ENCODE measurements at places on chromosomes 4 and X. TPM values are rescaled to one million over a fixed set of nuclear protein-coding genes. Genes with fewer than 3 reads are reported as not detected.
A peak's percentile ranks its signal among the peaks of the same experiment; 100 is the strongest.

Gene GRK4
- 0.86 TPM for polyA plus RNA-seq

Gene CFP
- polyA plus RNA-seq = 0.70 TPM

Gene HSFX2
- polyA plus RNA-seq = 0.30 TPM

Gene EDA
- not detected for polyA plus RNA-seq

Gene ATP2B3
- not detected for polyA plus RNA-seq

Gene CD40LG
- 0.32 TPM for polyA plus RNA-seq

Gene CABS1
- not detected for polyA plus RNA-seq

Gene TMPRSS11F
- polyA plus RNA-seq = not detected

Gene ATP8A1
- 20.7 TPM for polyA plus RNA-seq

Gene SRPX
- polyA plus RNA-seq = not detected

Gene BEX1
- 1.0 TPM for polyA plus RNA-seq

Gene GLRB
- polyA plus RNA-seq = not detected

Gene RBM47
- 1.3 TPM for polyA plus RNA-seq

Gene CT45A1
- not detected for polyA plus RNA-seq

DNA sequence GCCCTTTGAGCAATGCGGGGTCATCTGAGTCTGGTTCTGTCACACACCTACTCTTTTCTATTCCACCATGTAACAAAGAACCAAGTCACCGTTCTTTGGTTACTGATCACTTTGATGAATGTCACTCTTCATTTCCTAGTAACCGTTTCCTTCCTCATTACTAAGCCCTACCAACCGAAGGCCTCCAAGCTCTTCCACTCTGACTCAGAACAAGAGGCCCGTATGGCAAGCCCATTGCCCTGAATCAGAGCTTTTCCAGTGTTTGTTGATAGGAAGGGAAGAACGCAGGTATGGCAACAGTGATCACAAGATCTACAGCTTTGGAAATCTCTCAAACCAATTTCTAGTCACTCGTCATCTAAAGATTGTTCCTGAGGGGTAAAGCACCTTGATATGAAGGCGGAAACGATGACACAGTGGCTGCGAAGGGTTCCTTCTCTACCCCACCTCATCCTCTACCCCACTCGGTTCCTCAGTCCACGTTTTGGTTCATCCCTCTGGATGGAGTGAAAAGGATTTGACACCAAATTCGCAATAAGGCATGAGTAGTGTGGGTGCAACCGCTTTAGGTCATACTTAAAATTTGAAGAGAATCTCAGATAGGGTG lies 28.0 kb upstream of the CD40LG start:
- no peak overlapping the region for H3K27ac ChIP-seq
- no peaks in the 10 kb centered on the region for H3K4me1 ChIP-seq
- H3K27me3 ChIP-seq = no peaks in the 10 kb centered on the region

GRCh38 chr4:143512978-143513313 lies 556 bp upstream of the SMARCA5 start:
- H3K36me3 ChIP-seq = no peaks in the 10 kb centered on the region
- no peaks in the 10 kb centered on the region for H3K27me3 ChIP-seq
- H3K4me3 ChIP-seq = peak overlapping the region; percentile 99
- H3K4me1 ChIP-seq = peaks cover 22% of the 10 kb centered on the region
- H3K27ac ChIP-seq = peak overlapping the region; percentile 100

GRCh38 chr4:184824081-184824775 lies 1.5 kb downstream of the ACSL1 start:
- no peaks in the 10 kb centered on the region for H3K27me3 ChIP-seq
- H3K4me3 ChIP-seq = peak overlapping the region; percentile 96
- H3K4me1 ChIP-seq = peaks cover 56% of the 10 kb centered on the region
- no peak for DNase-seq

DNA sequence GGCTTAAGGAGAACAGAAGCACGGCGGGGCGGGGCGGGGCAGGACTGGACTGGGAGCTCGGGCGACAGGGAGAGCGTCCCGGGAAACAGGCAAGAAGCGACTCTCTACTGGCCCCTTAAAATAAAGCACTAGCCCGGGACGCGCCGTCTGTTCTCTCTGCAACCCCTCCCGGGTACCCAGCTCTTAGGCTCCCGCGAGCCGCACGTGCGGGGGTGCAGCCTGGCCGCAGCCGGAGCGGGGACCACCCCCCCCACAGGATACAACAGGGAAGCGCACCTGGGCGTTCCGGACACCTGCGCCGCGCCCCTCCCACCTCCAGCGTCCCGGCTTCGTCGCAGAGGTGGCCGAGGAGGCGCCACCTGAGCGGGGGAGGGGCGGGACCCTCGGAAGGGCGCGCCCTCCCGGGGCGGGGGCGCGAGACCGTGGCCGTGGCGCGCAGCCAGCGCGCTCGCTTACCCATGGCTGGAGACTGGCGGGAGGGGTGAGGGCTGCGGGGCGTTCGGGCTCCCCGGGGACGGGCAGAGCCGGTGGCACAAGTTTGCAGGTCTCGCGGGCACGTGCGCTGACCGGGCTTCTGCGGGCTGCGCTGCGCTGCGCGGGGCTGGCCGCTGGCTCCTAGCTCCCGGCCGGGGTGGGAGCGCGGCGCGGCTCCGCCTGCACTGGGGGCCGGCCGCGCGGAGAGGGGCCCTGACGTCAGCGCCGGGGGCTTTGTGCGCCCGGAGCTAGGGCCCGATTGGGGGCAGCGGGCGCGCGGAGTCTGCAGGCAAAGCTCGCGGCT lies 91.5 kb downstream of the GEMIN8 start:
- H3K36me3 ChIP-seq = no peaks in the 10 kb centered on the region
- H3K27me3 ChIP-seq = peaks cover 8% of the 10 kb centered on the region
- H3K4me1 ChIP-seq = peaks cover 5% of the 10 kb centered on the region
- H3K27ac ChIP-seq = no peak overlapping the region
- H3K4me3 ChIP-seq = peak overlapping the region; percentile 79
- peak; percentile 24 for DNase-seq

GRCh38 chr4:108854786-108855185 lies 91.9 kb upstream of the ETNPPL start:
- H3K4me1 ChIP-seq = peaks cover 9% of the 10 kb centered on the region
- no peak overlapping the region for H3K4me3 ChIP-seq
- no peak overlapping the region for H3K27ac ChIP-seq

DNA sequence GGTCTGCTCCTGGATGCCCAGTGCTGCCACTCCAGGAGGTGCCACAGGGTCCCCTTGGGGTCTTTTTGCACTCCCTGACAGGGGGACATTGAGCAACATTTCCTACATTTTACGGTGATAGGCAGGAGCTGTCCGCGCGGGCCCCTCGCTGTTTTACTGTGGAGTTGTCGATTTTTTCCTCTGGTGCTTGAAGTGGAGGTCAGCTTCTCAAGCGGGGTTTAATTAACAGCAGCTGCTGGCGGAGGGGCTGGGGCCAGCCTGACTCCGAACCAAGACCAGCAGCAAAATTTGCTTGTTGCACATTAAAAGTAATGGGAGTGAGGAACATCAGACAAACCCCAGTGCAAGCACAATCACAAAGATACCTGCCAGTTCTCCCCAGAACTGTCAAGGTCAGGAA lies 13.2 kb upstream of the SH3TC1 start:
- no peak for DNase-seq
- H3K4me3 ChIP-seq = no peak overlapping the region
- H3K36me3 ChIP-seq = no peaks in the 10 kb centered on the region
- H3K4me1 ChIP-seq = peaks cover 2% of the 10 kb centered on the region
- H3K27ac ChIP-seq = no peak overlapping the region
- no peaks in the 10 kb centered on the region for H3K27me3 ChIP-seq

GRCh38 chr4:87882321-87882720 lies 49.6 kb downstream of the MEPE start:
- no peak for DNase-seq
- peaks cover 19% of the 10 kb centered on the region for H3K4me1 ChIP-seq
- no peaks in the 10 kb centered on the region for H3K36me3 ChIP-seq
- H3K27ac ChIP-seq = no peak overlapping the region

- no peak for DNase-seq
- no peaks in the 10 kb centered on the region for H3K36me3 ChIP-seq
- no peak overlapping the region for H3K4me3 ChIP-seq
- H3K4me1 ChIP-seq = no peaks in the 10 kb centered on the region
These were observed 7.6 kb downstream of the SORCS2 start for GRCh38 chr4:7199771-7200441.

- peaks cover 15% of the 10 kb centered on the region for H3K36me3 ChIP-seq
- H3K27me3 ChIP-seq = no peaks in the 10 kb centered on the region
- peak overlapping the region; percentile 96 for H3K4me3 ChIP-seq
- peak; percentile 17 for DNase-seq
- peak overlapping the region; percentile 95 for H3K27ac ChIP-seq
- H3K4me1 ChIP-seq = peaks cover 11% of the 10 kb centered on the region
These were observed 929 bp downstream of the ZBTB33 start for GRCh38 chrX:120251471-120252011.

DNA sequence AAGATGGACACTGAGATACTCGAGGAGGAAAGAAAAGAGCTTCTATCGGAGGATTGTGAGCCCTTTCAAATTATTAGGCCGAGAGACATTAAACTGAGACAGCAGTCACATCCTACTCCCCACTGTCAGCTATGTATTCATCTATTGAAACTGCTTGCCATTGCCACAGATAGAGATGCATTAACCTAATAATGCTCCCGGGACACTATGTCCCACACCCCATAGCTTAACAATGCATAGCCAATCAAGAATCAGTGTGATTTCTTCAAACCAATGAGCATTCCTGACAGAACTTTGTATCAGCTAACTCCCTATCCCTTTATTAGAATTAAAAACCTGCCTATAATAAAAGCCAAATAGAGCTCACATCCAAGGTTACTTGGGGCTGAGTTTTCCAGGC lies 118.1 kb upstream of the NEIL3 start:
- no peak for DNase-seq
- no peaks in the 10 kb centered on the region for H3K27me3 ChIP-seq
- no peaks in the 10 kb centered on the region for H3K36me3 ChIP-seq
- no peak overlapping the region for H3K4me3 ChIP-seq
- H3K27ac ChIP-seq = no peak overlapping the region

GRCh38 chr4:186104114-186104889 lies at the start of gene FAM149A:
Gene FAM149A, plus strand, starts transcription at chr4:186104704.
- H3K27ac ChIP-seq = no peak within 1 kb of the TSS
- no peaks in the 10 kb centered on the region for H3K36me3 ChIP-seq
- H3K4me1 ChIP-seq = peaks cover 6% of the 10 kb centered on the region
- peak; percentile 44 for DNase-seq

DNA sequence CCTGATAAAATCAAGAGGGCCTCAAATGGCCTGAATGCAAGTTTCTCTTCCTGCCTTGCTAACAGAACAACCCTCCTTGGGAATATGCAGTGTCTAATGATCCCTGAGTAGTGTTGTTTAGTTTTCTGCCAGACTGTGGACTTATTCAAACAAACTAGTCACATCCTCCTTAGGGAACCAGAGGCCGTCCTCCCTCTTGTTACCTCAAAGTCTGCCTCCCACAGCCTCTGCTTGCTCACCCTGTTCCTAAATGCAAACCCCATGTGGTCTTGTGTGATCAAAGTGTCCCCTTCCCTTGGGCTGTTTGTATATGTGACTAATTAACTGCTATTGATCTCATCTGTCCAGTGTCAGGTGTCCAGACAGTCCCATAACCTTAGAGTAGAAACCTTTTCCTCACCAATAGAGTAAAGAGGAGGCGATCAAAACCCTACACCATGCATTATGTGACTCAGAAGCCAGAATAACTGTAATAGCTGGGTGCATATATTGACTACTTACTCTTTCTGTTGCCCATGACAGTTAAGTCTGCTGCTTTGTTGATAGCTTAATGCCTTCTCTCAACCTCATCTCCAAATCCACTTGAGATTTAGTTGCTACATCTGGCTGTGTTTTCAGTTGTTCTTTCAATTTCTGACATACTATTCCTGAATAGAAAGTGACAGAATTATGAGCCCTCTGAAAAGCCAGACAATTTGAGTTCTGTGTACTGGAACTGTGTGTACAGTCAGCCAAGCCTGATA lies 473.0 kb upstream of the NWD2 start:
- no peaks in the 10 kb centered on the region for H3K36me3 ChIP-seq
- no peaks in the 10 kb centered on the region for H3K4me1 ChIP-seq
- DNase-seq = no peak
- no peak overlapping the region for H3K4me3 ChIP-seq
- H3K27ac ChIP-seq = no peak overlapping the region

DNA sequence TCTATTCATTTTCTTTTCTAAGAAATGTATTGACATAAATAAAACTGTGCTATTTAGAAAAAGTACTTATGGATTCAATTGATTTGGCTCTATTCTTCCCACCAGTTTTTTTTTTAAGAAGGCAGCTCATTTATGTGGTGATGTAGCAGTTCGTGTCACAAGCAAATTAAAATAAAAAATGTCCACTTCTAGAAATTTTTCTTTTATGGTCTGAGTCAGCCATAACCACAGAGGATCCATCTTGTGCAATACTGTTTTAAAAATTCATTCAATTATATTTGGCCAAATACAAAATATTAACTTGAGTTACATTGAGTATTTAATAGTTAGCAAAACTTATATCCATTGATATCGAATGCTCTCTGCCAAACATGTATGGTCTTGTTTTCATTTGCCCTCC lies 207.9 kb upstream of the FAT1 start:
- no peak for DNase-seq
- H3K4me1 ChIP-seq = no peaks in the 10 kb centered on the region

GRCh38 chr4:89152972-89153371 lies 41.6 kb downstream of the TIGD2 start:
- H3K4me1 ChIP-seq = no peaks in the 10 kb centered on the region
- H3K27ac ChIP-seq = no peak overlapping the region
- no peaks in the 10 kb centered on the region for H3K36me3 ChIP-seq
- no peak for DNase-seq
- no peaks in the 10 kb centered on the region for H3K27me3 ChIP-seq

GRCh38 chrX:149569770-149570169 lies 17.5 kb downstream of the MAGEA9B start:
- H3K27me3 ChIP-seq = no peaks in the 10 kb centered on the region
- DNase-seq = no peak
- H3K27ac ChIP-seq = no peak overlapping the region
- no peak overlapping the region for H3K4me3 ChIP-seq
- H3K36me3 ChIP-seq = no peaks in the 10 kb centered on the region

GRCh38 chr4:37827802-37828321 lies 1.4 kb downstream of the PGM2 start:
- no peaks in the 10 kb centered on the region for H3K27me3 ChIP-seq
- H3K4me3 ChIP-seq = peak overlapping the region; percentile 100
- H3K36me3 ChIP-seq = peaks cover 23% of the 10 kb centered on the region
- H3K4me1 ChIP-seq = peaks cover 47% of the 10 kb centered on the region
- no peak for DNase-seq

DNA sequence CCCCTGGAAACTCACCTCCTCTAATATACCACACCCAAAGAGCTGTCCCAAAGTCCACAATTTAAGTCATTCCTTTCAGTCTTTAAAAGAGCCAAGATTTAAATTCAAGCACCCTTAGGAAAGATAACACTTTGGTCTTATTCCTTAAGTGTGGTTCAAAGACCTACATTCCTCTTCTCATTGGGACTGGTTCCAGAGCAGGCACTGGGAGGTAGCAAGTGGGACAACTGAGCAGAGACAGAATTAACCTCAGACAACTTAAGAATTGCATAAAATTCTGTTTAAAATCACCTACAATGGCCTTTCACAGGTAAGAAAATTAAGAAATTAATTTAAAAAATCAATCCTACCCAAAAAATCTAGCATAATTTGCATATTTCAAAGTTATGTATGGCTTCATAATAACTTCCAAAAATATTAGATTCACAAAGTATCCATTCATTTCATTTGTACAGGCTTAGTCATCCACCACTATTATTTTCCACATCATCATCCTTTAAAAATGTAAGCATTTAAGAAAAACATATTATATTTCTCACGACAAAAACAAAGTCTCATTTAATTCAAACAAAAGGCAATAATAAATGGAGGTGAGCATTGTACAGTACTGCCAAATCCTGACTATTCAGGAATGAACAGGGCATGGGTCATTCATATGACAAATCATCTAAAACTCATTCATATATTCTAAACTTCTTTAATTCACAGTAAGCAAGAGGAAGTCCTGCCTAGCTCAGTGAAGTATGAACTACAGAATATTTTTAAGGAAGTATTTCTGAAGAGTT lies 13.6 kb downstream of the PRSS12 start:
- H3K4me3 ChIP-seq = no peak overlapping the region
- H3K27me3 ChIP-seq = peaks cover 3% of the 10 kb centered on the region
- no peak for DNase-seq
- H3K4me1 ChIP-seq = no peaks in the 10 kb centered on the region
- no peaks in the 10 kb centered on the region for H3K36me3 ChIP-seq
